ENCODE measurements at places on chromosomes 11 and 22.

DNA sequence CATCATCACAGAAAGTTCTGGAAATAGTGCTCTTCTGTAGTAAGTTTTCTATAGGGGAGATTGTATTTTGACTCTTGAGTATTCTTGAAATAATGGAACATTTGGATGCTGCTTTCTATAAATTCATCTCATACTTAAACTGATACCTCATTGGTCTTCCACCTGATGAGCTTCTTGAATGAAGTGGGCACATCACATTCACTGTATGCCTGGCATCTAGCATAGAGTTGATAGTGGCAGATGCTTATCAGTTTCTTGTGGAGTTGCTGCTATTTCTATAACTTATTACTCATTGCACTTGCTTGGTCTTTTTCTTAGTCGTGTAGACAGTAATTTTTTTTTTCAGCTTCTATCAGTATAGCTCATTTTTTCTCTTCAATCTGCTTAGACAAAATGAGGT is 5.4 kb downstream of the ATXN10 start:
- no peak for DNase-seq

GRCh38 chr11:3153291-3153861 is 11.7 kb downstream of the OSBPL5 start:
- peak; percentile 88 for DNase-seq

- DNase-seq, result no peak
Measured at GRCh38 chr11:72744474-72744873, 7.7 kb downstream of the ARAP1 start.

DNA sequence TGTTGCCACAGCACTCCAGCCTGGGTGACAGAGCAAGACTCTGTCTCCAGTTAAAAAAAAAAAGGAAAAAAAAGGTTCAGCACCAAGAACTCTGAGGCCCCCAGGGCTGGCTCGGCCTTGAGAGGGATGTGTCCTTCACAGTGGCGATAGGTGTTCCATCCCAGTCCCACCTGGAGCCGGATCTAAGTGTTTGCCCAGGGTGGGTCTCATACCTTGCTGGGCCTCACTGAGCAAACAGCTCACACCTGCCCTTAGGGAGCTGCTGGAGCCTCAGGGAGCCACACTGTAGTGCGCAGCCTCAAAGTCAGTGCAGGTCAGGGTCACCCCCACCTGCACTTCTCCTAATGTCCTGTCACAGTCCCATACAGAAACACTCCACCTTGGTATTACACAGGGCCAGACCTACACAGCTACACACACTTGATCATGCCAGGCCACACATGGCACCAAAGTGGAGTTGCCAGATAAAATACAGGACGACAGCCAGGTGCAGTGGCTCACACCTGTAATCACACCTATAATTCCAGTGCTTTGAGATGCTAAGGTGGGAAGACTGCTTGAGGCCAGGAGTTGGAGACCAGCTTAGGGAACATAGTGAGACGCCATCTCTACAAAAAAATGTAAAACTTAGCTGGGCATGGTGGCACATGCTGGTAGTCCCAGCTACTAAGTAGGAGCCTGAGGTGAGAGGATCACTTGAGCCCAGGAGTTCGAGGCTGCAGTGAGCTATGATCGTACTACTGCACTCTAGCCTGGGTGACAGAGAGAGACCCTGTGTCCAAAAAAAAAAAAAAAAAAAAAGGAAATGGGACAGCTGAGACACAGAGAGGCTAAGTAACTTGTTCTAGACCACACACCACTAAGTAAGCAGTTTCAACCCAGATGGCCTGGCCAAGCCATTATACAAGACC is 7.3 kb downstream of the STARD10 start:
- no peak for DNase-seq

DNA sequence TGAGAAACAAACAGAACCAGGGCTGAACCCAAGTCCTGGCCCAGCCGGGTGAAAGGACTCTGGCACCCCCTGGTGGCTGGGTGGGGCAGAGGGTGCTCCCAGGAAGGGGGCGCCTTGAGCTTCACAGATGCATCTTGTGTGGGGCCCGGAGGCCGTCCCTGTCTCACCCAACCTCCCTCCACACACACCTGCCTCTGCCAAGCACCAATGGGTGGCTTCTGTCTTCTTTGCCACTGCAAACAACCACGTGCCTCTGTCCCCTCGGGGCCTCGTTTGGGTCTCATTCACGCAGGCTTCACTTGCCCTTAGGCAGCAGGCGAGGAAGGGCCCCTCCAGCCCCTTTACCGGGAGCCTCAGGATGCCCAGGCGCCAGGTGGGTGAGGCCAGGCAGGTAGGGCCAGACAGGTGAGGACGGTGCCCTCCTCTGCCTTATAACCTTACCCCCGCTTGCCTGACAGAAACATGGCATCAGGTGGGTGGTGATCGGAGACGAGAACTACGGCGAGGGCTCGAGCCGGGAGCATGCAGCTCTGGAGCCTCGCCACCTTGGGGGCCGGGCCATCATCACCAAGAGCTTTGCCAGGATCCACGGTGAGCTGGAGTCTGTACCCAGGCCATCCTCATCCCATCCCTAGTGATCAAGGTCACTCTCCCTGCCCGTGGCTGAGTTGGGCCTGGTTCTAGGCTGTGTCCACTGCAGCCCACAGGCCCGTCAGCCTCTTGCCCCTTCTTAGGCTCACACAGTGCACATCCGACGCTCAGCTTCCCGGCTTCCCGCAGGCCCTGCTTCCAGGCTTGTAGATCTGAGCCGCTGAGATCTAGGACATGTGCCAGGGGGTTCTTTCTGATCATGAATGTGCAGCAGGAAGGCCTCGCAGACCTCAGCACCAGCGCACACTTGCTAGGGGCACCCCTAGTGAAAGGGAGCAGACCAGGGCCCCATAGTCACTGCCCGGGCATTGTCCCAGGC is 17.2 kb downstream of the POLR3H start:
- peak; percentile 45 for DNase-seq

- no peak for DNase-seq
Measured at GRCh38 chr11:14254533-14255237, 104.3 kb downstream of the RRAS2 start.

- no peak for DNase-seq
Measured at GRCh38 chr22:25008666-25009065, 56.1 kb downstream of the KIAA1671 start.

DNA sequence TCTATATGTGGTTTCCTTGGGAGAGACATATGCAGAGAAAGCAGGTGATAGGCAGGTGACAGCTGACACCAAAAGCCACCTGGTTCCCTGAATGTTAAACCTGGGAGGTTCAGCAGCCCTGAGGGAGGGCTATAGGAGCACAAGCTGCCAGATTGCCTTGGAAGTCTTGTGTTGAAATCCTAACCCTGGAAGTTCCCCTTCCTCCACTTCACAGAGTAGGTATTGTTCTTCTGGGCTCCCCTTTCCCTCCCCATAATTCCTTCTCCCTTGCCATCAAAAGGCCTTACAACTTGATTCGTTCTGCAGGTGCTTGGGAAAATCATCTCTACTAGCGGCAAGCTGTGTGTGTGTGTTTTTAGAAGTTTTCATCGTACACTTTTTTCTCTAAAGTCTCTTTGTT is 5.4 kb downstream of the LDLRAD3 start:
- no peak for DNase-seq

DNA sequence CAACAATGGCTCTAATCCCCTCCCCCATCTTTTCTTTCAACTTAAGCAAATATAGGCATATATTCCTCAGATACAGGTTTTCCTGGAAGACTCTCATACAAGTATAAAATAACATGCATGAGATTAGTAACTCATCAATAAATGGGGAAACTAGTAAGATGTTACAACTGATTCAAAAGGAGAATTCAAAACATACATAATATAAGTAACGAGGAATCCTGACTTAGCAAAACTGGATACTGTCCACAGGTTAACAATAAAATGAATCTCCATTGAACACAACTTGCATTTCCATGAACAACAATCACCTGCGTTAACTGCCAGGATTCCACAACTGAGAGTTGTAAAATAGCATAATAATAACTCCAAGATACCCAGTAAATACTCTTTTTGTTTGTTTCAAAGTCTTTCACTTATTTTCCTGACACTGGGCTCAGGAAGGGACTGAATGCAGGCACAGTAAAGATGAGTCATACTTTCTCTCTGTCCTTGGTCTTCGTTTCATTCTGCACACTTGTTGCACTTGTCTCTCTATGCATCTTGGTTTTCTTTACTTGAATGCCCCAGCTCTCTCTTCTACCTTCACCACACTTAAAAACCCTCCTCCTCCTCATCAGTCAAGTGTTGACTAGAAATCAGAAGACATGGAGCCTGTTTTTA is 8.1 kb downstream of the APIP start:
- DNase-seq, result no peak

DNA sequence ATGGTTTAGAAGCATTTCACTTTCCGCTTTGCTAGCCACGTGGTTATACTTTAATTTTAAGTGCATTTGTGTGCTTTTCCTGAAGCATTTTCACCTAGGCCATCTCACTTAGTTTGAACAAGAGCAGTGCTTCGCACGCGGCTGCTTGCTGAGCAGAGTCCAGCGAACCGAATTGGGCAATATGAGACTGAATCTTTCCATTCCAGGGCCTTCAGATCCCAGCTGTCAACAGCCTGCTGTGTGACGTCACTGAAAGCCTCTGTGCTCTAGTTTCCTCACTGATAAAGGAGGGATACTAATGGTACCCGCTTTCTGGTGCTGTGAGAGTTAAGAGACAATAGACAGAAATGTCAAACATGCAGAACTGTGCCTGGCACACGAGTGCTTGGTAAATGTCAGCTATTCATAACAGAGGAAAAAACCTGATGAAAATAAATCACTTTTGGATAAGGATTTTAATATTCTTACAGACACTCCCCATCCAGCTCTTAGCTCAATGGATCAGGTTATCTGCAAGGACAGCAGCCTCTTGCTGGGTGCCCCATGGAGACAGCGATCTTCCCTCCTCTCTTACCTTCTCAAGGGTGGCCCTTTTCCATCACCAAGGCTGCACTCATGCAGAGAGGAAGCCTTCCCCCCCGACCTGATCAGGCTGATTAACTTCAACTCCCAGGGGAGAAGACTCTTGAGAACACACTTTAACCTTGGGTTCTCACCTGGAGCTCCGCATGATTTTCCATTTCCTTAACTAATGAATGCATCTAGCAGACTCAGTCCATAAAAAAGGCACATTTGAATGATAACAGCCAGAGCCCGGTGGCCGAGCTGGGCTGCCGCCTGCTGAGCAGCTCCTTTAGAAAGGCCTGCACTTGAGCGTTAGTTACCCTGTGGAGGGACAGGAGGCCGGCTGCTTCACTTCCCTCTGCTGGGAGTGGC is 3.5 kb upstream of the GLB1L3 start:
- no peak for DNase-seq

DNA sequence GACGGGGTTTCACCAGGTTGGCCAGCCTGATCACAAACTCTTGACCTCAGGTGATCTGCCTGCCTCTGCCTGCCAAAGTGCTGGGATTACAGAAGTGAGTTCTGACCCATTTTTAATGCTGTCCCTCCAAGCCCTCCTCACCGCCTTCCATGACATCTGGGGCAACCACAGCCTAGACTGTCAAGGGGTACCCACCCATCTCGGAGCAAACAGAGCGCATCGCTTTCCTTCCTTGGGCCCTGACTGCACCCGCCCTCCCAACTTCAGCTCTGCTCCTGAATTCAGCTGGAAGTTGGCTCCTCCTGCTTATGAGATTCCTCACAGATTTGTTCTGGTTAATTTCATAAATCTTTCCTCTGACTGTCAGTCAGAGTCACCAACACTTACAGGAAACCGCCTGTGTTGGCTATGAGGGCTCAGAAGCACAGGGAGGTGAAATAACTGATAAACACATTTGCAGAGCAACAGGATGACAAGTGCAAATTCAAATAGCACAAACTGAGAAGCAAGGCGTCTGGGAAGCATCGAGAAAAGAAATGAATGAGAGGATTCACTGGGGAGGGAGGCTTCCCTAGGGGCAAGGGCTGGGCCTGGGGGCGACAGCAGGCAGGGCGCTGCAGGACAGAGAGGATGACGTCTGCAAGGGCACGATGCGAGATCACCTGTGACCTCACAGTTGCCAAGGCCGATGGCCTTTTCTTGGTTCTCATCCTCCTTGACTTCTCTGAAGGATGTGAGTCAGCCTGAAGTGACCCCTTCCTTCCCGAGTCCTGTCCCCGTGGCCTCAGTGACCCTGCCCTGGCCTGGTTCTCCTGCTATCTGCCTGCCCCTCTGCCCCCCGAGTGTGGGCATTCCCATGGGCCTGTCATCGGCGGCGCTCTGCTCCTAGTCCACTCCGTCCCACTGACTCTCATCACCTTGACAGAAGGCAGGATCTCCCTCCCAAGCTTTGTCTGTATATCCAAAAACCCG is 6.1 kb downstream of the IFT27 start:
- no peak for DNase-seq

DNA sequence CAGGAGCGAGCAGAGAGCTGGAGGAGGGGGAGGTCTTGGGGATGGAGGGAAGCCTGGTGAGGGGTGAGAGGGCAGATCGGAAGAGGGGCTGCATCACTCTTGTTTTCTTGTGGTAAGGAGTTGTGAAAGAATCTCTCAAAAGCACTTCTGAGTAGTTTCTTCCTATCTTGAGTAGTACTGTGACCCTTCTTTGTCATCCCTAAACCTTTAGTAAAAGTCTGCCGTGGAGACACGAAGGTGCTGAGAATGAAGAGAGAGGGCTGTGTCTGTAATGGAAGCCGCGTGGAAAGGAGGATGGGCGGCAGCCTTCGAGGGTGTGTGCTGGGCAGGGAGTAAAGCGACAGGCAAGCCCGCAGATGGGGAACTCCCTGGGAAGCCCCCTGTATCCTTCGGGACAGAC is 237.8 kb downstream of the TBC1D22A start:
- DNase-seq, result no peak

GRCh38 chr22:19798891-19799293 is 38.3 kb downstream of the TBX1 start:
- no peak for DNase-seq

GRCh38 chr11:1671658-1672057 is 25.3 kb upstream of the KRTAP5-6 start:
- no peak for DNase-seq

- no peak for DNase-seq
Measured at GRCh38 chr11:71999798-72000197, 1.1 kb downstream of the IL18BP start.

DNA sequence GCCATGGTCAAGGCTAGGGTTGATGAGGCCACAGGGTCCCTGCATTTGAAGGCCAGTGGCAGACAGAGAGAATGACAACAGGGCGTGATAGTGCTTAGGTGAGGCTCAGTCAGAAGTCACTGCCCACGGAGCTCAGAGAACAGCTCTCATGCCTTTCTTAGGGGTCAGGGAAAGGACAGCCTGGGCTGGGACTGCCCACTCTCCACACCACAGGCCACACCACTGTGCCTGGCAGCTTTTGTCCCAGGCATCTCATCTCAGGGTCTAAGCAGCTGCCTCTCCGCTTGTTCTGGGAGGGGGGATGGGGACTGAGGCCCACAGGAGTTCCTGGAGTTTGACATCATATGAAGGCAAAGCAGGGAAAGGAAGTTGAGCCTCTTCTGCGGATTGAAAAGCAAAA is 150.2 kb upstream of the B3GAT1 start:
- DNase-seq, result no peak

DNA sequence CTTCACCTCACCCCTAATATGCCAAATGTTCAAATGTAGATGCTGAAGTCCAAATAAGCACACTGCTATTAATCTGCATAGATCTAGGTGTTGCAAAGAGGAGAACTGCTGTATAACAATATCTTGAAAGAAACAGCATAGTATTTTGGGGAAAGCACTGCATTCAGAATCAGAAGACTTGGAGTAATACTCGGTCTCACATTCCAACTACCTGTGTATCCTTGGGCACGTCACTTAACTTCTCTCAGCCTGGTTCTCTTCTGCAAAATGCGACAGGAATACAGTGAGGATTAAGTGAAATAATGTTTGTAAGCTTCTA is 332 bp upstream of the HMGXB4 start:
- DNase-seq, result no peak
